ENCODE measurements at places on chromosomes 1 and 21.

DNA sequence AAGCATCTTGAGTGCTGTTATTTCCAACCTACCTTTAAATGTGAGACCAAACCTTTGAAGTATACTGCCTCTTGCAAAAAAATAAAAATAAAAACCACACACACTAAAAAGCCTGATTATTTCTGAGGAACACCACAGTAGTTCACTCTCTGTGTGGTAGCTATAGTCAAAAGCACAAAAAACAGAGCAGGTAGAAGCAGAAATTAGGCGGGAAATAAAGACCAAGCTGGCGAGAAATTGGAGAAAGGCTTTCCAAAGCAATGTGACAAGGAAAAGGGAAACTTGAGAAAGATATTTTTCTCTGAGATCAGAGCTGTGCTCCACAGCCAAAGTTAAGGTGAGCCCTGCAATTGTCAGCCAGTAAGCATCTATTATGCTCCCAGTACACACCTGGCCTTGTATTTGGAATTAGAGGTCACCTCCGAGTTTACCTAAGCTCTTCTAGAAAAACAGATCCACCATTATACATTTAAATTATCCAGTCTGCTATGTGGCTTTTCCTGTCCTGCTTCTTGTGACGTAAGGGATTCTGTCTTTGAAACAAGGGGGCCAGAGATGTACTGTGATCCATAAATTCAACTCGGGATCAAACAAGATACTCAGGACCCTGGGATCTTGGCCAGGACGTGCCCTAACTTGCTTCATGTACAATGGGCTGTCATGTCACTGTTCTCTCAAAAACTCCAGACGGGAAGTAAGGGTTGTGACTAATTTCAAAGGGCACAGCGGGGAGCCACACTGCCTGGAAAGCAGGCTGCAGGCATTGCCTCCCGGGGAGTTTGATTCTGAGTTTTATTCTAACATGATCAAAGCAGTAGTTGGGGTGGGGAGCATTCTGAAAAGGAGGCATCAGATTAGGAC lies 39.8 kb upstream of the RAB4A start:
- H3K27me3 ChIP-seq, result no peaks in the 10 kb centered on the region
- H3K36me3 ChIP-seq, result no peaks in the 10 kb centered on the region
- H3K4me3 ChIP-seq, result no peak overlapping the region
- H3K27ac ChIP-seq, result no peak overlapping the region

GRCh38 chr1:19336543-19336942 lies 24.4 kb downstream of the SLC66A1 start:
- no peaks in the 10 kb centered on the region for H3K4me1 ChIP-seq
- H3K27ac ChIP-seq, result no peak overlapping the region
- no peak overlapping the region for H3K4me3 ChIP-seq
- H3K36me3 ChIP-seq, result peaks cover 49% of the 10 kb centered on the region
- H3K27me3 ChIP-seq, result no peaks in the 10 kb centered on the region

DNA sequence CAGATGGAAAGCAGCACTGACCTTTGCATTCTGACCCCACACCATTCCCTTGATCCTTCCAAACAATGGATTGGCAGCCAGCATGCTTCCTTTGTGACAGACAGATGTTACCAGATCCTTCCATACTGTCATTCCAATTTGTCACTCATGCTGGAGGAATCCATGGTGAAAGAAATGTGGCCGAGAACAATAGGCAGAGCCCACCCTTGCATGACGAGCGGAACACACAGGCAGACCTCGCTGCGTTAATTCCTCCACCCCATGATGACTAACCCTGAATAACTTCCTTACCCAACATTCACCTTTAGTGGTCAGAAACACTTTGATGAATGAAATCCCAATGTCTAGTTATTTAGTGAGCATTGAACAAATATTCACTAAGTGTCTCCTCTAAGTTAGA lies 45.1 kb downstream of the PDPN start:
- H3K36me3 ChIP-seq, result no peaks in the 10 kb centered on the region
- DNase-seq, result no peak
- peaks cover 2% of the 10 kb centered on the region for H3K27me3 ChIP-seq
- no peak overlapping the region for H3K27ac ChIP-seq
- peaks cover 3% of the 10 kb centered on the region for H3K4me1 ChIP-seq
- H3K4me3 ChIP-seq, result no peak overlapping the region

- DNase-seq, result peak; percentile 77
- H3K4me3 ChIP-seq, result no peak overlapping the region
- H3K36me3 ChIP-seq, result peaks cover 9% of the 10 kb centered on the region
- H3K27me3 ChIP-seq, result peaks cover 17% of the 10 kb centered on the region
- no peak overlapping the region for H3K27ac ChIP-seq
- H3K4me1 ChIP-seq, result peaks cover 3% of the 10 kb centered on the region
Measured at GRCh38 chr1:160085686-160086455, 4.5 kb downstream of the KCNJ9 start.

DNA sequence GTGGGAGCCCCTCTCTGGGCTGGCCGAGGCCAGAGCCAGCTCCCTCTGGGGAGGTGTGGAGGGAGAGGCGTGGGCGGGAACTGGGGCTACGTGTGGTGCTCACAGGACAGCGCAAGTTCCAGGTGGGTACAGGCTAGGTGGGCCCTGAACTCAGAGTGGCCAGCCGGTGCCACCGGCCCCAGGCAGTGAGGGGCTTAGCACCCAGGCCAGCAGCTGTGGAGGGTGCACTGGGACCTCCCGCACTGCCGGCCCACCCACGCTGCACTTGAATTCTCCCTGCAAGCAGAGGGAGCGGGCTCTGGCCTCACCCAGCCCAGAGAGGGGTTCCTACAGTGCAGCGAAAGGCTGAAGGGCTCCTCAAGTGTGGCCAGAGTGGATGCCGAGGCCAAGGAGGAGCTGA lies 20.2 kb downstream of the PRAMEF20 start:
- no peak overlapping the region for H3K27ac ChIP-seq
- no peaks in the 10 kb centered on the region for H3K27me3 ChIP-seq
- H3K4me1 ChIP-seq, result no peaks in the 10 kb centered on the region

Data from CD14-positive monocyte (primary cell).